DND-41 (cell line): ENCODE measurements at places on chromosomes 11 and 22.

GRCh38 chr11:115222218-115222862, 281.9 kb downstream of the CADM1 start:
- no peak for DNase-seq

GRCh38 chr11:57668434-57668782, 494 bp downstream of the ZDHHC5 start:
- DNase-seq: peak; percentile 41

DNA sequence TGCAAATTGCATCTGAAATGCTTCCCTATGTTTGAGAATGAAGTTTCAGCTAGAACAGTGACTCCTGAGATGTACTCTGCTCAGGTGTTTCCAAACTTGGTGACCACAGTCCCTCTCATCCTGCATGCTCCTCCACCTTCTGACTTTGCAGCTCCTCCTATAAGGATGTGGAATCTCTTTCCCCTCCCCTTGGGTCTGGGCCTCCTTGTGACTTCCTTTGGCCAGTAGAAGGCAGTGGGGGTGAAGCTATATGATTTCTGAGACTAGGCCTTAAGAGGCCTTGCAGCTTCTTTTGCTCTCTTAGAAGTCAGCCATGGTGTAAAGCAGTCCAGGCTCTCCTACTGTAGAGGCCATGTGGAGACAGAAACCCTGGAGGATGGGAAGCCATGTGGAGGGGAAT, 50.7 kb downstream of the CSF2RB start:
- no peak for DNase-seq

DNA sequence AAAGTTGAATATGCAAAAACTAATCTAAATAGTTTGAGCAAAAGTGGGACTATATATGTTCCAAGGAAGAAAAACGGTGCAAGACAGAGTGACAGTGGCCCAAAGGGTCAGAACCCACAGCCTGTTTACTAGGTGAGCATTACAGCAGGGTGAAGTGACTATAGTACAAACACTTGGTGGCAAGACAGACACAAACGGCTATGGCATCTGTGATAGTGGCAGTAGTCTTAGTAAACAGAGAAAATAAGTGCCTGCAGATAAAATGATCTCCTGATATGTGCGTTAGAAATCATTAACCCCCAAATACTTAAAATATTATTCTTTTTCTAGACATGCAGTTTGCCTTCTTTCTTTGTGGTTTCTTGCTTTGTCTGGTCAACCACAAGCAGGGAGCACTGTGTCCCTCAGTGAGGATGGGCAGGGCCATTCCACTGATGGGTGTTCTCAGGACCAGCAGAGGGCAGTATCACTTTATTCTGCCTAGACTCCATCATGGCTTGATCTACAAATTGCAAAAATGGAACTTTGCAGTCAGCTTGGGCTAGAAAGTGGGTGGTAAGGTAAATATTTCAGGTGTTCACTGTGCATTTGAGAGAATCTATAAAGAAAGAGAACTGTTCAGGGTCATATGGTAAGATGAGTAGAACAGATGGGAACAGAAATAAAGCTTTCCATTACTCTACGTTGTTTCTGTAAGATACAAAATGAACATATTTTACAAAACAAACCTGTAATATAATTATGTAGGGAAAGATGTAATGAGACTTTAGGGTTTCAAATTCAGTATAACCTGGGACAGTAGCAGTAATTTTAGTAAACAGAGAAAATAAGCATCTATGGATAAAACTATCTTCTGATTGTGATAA, 198.2 kb downstream of the SWAP70 start:
- DNase-seq: peak; percentile 56

GRCh38 chr11:130580372-130580771, 131.9 kb downstream of the ADAMTS15 start:
- no peak for DNase-seq

DNA sequence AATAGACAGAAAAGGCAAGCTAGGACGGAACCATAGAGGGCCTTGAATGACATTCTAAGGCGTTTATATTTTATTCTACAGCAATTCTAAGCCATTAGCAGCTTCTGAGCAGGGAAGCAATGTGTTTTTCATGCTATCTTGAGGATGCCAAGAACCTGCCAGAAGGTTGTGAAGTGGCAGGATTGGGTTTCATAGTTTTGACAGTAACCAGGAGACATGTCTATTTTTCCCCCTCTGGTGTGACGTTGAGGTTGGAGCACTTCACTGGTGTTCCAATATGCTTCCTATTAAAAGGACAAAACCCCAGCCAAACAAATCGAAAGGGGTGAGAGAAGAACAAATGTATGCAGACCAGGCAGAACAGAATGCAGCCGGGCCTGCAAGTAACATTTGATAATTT, 148.2 kb downstream of the SPATA19 start:
- no peak for DNase-seq

DNA sequence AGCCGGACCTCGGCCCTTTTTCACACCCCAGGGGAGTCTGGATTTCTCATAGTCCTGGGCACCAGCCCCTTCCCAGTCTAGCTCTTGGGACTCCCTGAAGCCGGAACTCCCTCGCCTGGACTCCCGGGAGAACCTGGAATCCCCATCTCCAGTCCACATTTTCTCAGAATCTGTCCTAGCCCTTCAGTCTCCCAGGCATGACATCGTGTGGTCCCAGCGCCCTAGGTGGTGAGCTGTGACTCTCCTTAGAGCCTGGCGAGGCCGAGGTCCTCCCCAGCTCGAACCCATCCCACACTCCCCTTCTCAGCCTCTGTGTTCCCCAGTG, 673 bp upstream of the DUSP18 start:
- no peak for DNase-seq

DNA sequence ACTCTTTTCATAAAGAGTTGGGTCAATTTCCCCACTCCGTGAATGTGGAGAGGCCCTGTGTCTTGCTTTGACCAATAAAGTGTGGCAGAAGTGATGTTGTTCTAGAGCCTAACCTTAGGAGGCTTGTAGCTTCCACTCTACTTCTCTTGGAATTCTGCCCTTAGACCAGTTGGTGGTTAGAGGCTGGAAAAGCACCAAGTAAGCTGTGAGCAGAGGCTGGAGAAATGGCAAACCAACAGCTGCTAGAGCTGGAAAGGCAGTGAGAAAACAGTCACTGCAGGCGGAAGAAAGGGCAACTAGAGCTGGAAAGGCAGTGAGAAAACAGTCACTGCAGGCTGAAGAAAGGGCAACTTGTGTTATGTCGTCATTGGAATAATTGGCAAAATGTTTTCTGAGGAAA, 29.8 kb upstream of the MSANTD2 start:
- DNase-seq: no peak

DNA sequence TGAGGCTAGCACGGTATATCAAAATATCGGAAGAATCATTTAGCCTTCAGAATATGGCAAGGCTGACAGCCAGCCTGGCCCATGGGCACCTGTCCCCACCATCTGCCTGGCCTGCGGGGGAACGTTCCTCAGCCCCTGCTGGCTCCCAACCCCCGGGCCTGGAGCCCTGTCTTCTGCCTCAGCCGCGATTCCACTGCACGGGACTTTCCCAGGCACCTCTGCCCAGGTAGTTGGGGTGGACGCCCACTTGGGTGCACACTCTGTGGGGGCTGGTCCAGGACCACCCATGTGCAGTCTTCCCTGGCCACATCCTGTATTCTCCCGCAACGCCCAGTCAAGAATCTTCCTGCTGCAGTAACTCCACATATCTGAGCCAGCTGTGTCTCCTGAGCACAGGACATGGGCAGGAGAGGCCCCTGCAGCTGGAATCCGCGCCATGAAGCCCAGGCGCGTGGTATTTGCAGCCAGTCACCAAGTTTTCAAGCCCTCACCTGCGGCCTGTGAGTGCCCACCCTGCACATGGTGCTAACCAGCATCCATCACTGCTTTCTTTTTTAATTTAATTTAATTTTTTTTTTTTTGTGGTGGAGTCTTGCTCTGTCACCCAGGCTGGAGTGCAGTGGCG, 77.9 kb downstream of the KCNQ1 start:
- DNase-seq: peak; percentile 3
